Activated effector memory CD4-positive, alpha-beta T cell treated with anti-CD3 and anti-CD28 coated beads, Interleukin-2, amount 50 U/mL, for 16 hours (primary cell): ENCODE measurements at places on chromosomes 1 and 21.

DNA sequence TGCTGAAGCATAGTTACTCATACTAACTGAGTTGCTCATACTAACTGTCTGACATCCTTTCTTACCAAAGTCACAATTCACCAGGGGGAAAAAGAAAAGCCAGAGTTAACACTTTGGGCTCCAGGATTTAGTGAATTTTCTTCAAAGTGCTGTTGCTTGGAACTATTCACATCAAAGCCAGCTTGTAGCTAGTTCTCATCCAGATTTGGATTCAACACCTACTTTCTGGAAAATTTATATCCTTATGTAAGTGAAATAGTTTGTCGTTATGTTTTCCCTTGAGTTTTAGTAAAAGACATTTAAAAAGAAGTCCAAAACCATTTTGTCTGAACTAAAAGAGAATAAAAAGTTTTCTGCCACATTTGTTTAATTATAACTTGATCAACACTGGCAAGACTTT lies 264.6 kb downstream of the BRINP2 start:
- no peak for DNase-seq

GRCh38 chr1:160710517-160711252 lies 937 bp downstream of the CD48 start:
- no peak for DNase-seq

- DNase-seq, result no peak
Observed at GRCh38 chr1:183505454-183506089, 33.3 kb downstream of the SMG7 start.

- no peak for DNase-seq
Observed at GRCh38 chr1:61580417-61580816, 144.5 kb downstream of the TM2D1 start.
